ENCODE measurements at places on chromosomes 6 and 20.
A peak's percentile ranks its signal among the peaks of the same experiment; 100 is the strongest.

- no peak for DNase-seq
Observed at GRCh38 chr6:105645156-105645555, 242.3 kb upstream of the PREP start.

GRCh38 chr20:8854571-8854970 is 214.3 kb upstream of the PLCB4 start:
- DNase-seq, result no peak

DNA sequence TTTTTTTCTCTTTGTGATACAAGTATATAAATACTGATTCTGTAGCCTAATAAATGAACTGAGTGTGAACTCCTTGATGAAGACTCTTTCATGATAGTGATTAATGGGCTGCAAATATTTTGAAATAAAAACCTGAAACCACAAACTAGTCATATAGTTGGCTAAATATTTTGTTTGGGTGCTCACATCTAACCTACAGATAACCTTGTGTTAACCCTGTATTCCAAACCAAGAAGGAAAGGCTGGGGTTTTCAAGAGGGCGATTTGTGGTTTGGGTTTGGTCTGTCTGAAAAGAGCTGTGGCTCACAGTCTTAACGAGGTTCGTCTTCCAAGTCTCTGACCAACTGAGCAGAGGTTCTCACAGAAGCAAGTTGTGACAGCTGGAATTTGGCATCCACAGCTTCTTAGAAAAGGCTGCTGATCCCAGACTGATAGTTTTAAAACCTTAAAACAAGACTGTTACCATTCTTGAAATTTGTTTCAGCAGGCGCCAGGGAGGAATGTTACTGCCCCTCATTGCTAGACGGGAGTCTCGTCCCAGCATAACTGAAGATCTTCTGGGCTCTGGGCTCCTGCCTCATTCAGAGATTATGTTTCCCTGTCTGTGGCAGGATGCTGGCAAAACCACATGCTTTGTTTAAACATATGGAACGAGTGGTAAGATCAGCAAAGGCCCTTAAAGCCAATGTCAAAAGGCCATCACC is 736.4 kb upstream of the MARCKS start:
- DNase-seq, result no peak

DNA sequence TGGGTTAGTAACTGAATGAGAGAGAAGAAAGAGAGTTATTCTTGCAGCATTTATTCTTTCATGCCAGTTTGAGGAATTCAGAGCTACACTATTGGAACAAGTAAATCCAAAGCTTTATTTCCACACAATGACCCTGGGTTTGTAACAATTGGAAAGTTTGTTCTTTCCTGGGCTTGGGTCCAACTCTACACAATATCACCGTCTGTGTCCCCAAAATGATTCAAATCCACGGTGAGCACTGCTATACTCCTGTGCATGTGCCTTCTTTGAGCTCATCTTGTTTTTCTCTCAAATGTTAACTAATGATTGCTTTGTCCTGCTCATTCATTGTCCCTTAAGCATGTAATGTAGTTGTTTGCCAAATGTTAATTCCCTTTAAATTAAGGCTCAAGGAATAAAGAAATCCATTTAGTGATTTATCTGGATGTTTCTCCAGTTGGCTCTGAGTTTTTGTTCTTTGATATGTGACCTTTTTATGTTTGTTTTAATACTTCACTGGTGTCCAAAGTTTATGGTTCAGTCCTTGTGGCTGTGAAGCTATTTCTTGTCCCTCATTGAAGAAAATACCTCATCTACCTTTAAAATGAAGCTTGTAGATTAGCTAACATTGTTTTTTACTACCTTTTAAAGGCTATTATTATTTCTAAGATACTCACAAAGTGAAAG is 20.5 kb upstream of the CRISP3 start:
- DNase-seq, result no peak

DNA sequence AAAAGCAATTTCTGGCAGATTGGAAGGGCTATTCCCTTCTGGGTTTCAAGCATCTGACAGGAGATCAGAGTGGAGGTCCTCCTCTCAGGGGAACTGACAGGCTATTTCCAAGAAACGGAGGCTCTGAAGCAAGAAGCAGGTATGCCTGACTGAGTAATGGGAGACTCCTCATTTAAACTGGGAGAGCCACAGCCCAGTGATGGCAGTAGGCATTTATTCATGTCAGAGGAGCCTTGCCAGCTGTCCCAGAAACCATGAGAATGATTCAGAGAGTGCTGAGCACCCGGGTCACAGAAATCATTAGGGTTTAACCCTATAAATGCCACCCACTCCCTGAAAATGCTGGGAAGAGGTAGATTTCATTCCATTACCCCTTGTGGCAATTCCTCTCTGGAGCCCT is 247.5 kb upstream of the RNF217 start:
- DNase-seq, result no peak

DNA sequence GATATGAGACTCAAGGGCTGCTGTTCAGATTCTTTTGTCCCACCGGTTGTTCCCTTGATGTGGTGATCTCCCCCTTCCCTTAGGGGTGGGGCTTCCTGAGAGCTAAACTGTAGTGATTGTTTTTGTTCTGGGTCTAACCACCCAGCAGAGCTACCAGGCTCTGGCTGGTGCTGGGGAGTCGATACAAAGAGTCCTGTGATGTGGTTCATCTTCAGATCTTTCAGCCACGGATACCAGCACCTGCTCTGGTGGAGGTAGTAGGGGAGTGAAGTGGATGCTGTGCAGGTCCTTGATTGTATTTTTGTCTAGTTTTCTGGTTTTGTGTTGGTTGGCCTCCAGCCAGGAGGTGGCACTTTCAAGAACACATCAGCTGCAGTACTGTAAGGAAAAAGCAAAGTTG is 801.6 kb downstream of the EPHA7 start:
- DNase-seq, result no peak

DNA sequence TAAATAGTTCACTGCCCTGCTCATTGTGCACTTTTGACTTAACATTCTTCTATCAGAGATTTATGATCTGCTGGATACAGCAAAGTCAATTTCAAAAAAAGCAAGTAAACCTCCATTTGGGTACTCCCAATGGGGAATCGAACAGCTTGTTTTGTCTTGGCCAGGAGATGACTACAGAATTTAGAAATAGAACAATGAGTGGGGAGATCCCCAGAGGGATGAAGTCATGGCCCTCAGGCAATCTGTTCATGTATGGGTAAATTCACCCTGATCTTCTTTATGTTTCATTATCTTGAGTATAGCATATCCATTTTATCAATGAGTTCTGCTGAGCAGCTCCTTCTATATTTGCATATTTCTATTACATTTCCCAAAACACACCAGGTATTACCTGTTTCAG is 1681.9 kb downstream of the HACE1 start:
- DNase-seq, result no peak

GRCh38 chr20:11712639-11713160 is 205.0 kb upstream of the BTBD3 start:
- no peak for DNase-seq

DNA sequence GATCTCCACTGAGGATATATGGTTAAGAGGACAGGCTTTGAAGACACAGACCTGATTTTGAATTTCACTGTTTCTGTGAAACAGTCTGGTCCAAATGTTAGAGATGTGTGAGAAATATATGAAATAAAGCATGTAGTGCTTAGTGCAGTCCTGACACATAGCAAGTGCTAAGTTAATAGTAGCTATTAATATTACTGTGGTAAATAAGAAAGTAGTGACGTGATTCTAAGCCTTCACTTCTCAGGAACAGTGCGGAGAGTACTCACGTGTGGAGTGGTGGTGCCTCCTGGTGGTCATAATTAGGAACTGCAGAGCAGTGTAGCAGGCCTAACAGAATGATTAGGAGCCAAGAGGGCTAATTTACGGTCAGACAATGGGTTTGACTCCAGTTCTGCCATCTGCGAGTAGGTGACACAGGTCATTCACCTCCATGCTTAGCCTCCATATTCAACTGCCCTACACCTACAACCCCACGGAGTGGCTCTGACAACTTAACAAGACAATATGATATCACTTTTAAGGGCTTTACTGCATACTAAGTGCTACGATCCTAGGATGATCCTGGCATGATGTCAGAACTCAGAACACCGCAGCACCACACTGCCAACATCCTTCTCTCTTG is 106.2 kb downstream of the JPH2 start:
- peak; percentile 65 for DNase-seq

Measured in NCI-H1092 (cell line).